ENCODE measurements at places on chromosomes 3 and 15.

GRCh38 chr15:67181221-67181639 is 73.2 kb downstream of the AAGAB start:
- no peak for DNase-seq

GRCh38 chr15:101063891-101064794 is 145.0 kb downstream of the LRRK1 start:
- no peak for DNase-seq

DNA sequence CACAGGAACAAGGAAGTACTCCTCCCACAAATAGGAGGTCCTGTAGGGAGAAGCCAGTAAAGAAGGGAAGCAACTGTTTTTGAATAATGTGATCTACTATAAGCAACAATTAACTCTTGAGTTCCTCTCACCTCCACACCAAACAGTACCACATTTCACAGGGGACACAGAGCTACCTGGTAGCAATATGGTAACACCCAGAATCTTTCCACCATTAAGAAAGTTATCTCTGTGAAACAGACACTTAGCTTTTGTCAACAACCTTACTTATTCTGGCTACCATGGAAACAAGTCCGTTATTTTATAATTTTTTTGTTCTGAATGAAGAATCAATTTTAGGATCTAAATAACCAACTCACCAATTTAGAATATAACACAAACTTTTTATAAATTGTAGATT is 49.5 kb downstream of the TBL1XR1 start:
- no peak for DNase-seq

DNA sequence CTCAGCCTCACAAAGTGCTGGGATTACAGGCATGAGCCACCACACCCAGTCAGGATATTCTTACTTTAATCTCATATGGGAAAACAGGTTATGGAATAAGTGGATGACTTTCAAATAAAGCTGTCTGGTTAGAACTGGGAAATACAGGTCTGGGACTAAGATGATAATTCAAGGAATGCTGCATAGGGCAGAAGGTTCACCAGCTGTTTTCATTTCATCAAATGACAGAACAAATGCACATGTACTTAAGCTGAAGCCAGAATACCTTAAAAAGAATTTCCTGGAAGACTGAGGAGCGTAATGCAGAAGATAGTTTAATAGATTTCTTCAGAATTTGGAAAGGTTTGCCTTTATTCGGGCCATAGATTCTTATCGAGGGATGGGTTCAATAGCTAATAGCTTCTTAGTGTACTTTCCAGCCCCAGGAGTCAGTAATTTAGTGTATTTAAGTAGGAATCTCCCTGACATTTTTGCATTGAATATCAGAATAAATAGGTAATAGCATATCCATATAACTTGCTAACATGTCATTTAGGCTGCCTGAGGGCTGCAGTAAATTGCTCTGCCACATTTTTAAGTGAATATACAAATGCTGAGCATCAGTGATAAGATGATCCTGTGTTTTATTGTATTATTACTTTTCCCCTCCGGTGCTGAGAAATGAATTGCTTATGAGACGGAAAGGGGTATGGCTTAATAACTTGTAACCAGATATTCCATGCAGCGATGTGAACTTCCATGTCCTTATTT is 40.3 kb upstream of the ZNF770 start:
- no peak for DNase-seq

All from thymus (tissue), 14 donors.